Hypothalamus (tissue), 51 donors: ENCODE measurements at places on chromosomes 3 and 15.

- peak; percentile 14 for DNase-seq
Measured at GRCh38 chr3:48504051-48504946, at the start of gene SHISA5. Gene SHISA5, minus strand, starts transcription at chr3:48504174. Its CDS starts 80 bp downstream, at chr3:48504094.

- no peak for DNase-seq
Measured at GRCh38 chr3:190444006-190444405, 5.7 kb downstream of the TMEM207 start.

DNA sequence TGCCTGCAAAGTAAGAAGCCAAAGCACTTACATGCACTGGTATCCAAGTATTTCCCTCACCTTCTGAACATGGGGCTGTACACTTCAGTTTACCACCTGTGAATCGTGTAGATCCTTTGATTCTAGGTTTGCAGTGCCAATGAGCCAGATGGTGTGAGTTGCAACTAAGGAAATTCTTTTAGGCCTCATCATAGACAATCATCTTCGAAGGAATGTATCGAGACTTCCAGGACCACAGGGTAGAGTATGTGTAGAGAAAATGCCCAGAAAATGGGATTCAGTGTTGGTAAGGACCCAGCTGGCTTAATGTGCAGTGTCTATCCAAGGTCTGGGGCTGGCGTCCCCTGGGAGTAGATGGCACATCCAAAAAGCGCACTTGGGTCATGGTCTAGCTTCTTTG, 323.2 kb upstream of the TPM1 start:
- DNase-seq, result no peak

DNA sequence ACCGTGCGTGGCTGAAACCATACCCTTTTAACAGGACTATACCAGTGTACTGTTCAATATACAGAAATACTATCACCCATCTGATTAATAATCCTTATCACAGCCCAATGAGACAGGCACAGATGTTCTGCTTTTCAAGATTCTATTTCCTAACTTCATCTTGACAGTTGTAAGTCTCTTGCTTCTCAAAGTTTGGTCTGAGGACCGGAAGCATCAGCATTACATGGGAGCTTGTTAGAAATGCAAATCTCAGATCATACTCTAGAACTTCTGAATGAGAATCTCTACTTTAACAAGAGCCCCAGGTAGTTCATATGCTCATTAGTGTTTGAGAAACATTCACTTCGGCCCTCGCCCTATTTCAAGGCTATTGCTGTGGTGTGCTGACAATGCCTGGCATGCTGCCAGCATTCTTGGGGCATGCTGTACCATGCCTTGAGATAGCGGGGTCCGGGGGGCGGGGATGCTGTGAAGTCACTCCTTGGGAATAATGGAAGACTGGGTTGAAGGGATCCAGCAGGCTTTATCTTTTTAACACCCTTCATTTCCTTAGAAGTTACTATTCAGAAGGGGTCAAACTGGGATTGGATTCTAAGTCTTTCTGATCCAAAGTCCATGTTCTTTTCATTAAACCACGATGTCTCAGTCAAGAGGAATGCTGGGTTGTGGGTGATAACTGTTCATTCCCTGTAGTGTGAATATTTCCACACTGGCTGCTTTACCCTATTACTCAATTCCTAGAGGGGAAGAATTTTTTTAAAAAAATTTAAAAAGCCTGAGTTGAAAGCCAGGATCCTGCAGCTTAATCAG, 194.7 kb downstream of the LPP start:
- DNase-seq, result no peak

DNA sequence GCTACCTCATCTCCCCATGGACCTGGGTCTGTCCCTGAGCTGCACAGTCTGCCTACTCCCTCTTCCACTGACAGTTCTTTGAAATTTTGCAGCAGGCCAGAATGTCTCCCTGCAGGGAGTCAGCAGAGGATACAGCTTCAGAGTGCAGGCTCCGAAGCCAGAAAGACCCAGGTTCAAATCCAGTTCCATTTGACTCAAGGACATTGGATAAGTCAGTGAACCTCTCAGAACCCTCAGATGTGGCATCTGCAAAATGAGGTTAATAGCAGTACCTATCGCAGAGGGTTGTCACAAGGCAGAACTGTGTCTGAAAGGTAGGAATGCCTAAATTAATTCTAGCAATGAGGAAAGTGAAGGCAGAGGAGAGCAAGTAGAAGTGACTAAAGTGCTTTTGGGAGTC, 244.4 kb upstream of the TRIM42 start:
- DNase-seq, result no peak
